ENCODE measurements at places on chromosomes 6 and 20.

GRCh38 chr20:20241976-20242375, 125.9 kb upstream of the INSM1 start:
- DNase-seq = no peak

- no peak for DNase-seq
Observed at GRCh38 chr6:166687070-166687878, 60.2 kb upstream of the RPS6KA2 start.

DNA sequence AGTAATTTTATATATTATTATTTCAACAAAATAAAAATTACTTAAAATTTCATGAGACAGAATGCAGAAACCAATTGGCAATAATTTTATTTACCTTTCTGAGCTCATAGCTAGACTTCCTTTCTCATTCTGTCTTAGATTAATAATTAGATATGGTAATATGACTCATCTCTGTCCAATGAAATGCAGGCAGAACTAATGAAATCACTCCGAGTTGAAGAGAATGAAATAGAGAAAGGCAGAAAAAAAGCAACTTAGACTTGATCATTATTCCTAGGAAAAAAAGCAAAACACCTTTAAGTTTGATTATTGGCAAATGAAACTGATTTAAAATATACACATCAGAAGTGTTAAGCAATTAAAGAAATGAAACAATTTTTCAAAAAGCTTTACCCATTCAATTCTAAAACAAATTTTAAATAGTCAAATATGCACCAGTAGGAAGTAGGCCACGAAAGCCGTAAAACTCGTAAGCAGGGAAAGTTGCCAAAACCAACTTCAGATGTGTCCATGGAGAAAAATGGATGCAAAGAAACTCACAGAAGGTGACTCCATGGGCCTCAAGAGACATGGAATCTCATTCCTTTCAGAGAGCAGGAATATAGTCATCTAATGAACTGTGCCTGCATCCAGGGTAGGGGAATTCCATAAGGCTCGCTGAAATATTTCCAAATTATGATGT, 293.8 kb upstream of the RGS17 start:
- no peak for DNase-seq

GRCh38 chr20:51854921-51855320, 52.6 kb upstream of the SALL4 start:
- no peak for DNase-seq

DNA sequence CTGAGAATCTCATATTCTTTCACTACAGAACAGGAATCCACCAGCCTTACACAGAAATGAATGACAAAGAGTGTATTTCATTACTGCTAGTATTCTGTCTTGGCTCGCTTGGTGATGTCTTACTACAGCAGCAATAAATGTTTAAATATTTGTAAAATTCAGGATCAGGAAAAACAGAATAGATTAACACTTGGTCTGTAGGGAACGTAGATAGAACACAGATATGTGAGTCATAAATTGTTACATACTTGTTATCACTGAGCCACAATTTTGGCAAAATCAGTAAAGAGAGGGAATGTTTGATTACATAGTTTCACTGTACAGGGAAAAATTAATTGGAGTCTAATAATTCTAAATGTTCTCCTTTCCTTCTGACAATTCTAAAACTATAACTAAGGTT, 11.0 kb downstream of the SHPRH start:
- DNase-seq = no peak

- no peak for DNase-seq
Observed at GRCh38 chr20:9739991-9740390, 98.9 kb downstream of the PAK5 start.

DNA sequence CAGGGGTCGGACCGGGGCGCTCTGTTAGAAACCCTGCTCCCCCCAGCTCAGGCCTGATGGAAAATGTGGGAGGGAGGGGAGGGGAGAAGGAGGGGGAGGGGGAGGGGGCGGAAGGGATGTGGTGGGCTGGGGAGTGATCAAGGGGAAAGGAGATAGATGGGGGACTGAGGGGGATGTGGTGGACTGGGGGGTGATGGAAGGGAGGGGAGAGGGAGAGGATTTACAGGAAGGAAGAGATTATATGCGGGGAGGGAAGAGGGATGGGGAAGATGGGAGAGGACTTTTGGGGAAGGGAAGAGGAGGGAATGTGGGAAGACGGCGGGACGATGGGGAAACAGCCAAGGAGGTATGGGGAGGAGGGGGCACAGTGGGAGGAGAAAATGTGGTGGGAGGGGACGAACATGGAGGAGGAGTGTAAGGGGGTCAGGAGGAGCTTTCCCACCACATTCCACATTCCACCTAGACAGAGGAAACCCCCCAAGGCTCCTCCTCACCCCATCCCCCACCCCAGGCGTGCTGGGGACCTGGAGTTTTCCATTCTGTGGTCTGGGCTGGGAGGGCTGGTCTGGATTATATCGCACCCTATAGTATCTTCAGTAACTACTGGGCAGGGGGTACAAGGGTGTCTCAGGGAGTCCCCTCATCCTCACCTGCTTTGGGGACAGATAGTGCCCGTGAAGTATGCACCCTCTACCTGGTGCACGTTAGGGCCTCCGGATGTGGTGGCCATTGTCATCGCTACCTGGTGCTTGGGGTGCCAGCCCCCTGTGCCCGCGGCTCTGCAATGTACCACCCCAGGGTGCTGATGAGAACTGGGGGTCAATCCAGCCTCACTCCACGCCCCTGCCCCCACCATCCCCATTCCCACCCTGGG, 578 bp upstream of the PTGIS start:
- no peak for DNase-seq

DNA sequence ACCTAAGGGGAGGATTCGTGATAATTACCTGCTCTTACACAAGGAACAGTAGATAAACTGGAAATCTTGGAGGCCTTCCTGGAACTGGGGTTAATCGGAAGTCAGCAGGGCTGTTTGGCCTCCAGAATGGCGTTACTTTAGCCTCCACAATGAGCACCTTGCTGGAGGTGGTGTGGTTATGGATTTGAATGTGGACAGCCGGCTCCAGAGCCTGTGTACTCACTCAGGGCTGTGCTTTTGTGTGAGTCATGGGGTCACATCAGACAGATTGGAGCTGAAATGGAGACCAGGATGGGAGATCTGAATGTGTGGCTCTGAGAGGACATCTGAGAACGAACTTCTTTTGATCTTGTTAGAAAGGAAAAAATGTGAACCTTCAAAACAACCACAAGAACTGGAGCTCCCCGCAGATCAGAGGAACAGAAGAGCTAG, 30.4 kb downstream of the IGF2R start:
- DNase-seq = no peak

GRCh38 chr6:26043384-26044139, 43.7 kb upstream of the HFE start:
- DNase-seq = no peak

- no peak for DNase-seq
Observed at GRCh38 chr6:142925575-142926110, 19.3 kb downstream of the HIVEP2 start.

GRCh38 chr6:10759884-10760329, 12.3 kb downstream of the TMEM14B start:
- DNase-seq = no peak

GRCh38 chr20:24147961-24148360, 159.4 kb upstream of the GGTLC1 start:
- no peak for DNase-seq

DNA sequence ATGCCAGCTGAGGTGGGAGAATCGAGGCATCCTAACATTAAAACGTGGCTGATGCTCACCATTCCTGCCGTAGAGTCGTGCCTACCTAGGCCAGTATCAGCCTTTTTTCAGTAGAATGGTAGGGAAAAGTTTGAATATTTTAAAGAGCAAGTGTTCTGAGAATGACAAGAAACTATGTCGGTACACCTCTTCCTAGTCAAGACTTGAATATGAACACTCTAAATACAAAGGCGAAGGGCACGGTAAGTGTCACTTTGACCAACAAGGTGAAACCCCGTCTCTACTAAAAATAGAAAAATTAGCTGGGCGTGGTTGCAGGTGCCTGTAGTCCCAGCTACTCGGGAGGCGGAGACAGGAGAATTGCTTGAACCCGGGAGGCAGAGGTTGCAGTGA, 1.0 kb downstream of the GINM1 start:
- no peak for DNase-seq

- DNase-seq = no peak
Observed at GRCh38 chr6:36621371-36621855, 27.3 kb downstream of the SRSF3 start.

- DNase-seq = no peak
Observed at GRCh38 chr6:88867841-88868731, 95.3 kb downstream of the RNGTT start.

- DNase-seq = no peak
Observed at GRCh38 chr6:11734861-11735613, 43.6 kb downstream of the ADTRP start.

GRCh38 chr20:3857405-3857804, 10.8 kb downstream of the MAVS start:
- no peak for DNase-seq

- no peak for DNase-seq
Observed at GRCh38 chr20:48300529-48300928, 515.2 kb upstream of the SULF2 start.

DNA sequence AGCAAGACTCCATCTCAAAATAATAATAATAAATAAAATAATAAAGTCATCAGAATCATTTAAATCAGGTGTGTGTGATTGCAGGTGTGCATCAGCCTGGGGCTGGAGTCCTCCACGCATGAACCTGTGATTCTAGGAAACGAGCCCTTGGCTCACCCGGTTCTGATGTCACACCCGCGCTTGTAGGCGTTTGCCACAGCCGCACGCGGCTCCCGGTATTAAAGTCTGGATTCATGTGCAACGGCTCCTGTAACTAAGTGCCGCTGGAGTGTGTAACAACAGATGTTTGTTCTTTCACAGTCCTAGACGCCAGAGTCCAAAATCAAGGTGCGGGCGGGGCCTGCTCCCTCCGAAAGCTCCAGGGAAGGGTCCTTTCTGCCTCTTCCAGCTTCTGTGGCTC, 45.2 kb downstream of the KCNQ2 start:
- DNase-seq = no peak

DNA sequence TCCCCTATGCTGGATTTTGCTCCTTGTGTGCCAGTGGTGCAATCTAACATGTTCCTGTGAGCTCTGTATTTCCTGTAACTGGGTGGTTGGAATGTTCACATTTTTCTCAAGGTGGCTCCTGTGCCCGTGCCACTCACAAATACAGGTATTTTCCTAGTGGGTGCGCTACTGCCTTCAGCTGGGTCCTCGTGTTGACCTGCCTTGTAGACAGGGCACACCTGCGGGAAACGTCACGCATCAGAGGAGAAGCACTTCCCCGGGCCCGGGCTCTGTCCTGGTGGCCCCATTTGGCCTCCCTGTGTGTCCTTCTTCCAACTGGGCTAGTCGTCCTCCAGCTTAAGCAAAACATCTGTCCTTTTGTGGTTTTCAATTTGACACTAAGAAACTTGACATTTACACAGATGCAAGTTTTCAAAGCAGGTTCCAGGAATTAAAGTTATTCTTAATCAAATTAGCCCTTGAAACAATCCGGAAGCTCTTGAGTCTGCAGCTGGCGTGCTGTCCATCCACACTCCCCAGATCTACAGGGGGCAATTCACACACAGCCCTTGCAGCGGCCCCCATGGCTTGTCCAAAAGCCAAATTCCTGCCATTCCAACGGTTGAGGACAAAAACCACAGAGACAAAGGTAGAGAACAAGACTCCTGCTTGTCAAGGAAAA, 275.1 kb downstream of the CDC5L start:
- no peak for DNase-seq

GRCh38 chr20:64130271-64130670, 22.9 kb upstream of the NPBWR2 start:
- no peak for DNase-seq

DNA sequence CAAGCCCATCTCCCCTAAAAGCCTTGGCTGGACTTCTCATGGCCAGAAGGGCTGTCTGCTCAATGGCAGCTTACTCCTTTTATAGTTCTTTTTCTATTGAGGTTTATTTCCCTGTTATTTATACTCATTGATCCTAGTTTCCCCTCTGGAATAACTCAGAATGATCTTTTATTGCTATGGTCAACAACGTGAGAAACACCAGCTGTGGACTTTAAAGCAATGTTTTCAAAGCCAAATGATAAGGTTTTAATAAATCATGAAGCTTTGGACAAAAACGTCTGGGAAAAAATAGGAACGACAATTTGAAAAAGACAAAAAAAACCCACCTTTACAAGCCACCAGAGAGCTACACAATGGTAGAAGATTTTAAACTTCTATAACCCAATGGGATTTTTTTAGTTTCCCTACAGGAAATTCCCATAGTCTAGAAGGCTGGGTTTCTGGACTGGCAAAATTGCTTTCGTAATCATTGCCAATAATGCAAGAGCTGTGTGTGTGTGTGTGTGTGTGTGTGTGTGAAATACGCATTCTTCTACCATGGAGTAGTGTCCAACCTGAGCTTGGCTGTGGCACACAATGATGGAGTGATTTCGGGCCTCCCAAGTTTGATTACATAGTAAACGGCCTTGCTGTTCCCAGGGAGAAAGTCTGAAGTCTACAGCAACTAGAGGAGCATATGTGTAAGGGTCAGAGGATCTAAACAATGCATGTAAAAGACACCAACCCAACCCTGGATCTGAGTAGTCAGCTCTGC, 396.0 kb downstream of the SYNE1 start:
- DNase-seq = no peak

GRCh38 chr6:14128746-14129145, 11.2 kb downstream of the CD83 start:
- DNase-seq = no peak

DNA sequence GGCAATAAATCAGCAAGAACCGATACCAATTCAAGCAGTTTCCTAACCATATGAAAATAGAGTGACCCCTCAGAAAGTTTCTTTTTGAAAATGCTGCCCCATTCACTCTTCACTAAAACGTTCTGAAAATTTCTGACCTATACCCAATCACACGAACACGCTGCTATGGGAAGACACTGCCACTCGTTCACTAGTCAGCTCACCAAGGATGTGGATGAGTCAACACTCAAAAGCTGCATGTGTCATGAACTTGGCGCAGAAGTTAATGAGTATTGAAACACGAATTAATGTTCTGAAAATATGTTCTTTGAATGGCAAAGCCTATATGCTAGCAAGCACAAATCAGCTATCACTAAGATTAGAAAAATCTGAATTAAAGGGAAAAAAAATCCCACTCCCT, 84.2 kb downstream of the PREP start:
- no peak for DNase-seq

GRCh38 chr20:22370137-22370536, 214.2 kb downstream of the FOXA2 start:
- DNase-seq = no peak

DNA sequence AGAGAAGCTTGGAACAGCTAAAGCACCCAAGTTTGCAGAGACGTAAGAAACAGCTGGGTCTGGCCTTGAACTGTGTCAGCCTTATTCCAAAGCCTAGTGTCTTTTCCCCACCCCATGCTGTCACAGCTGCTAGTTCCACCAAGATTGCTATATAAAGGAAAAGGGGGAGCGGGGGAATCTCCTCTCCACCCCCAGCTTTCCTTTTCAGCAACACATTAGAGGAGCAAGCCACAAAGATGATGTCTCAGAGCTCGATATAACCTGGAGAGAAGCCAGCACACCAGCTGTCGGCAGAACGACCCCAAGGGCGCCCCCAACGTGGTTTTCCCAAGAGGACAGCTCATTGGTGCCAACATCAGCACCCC, 36.5 kb downstream of the ATP9A start:
- no peak for DNase-seq
